ENCODE measurements at places on chromosomes 5 and 9.

DNA sequence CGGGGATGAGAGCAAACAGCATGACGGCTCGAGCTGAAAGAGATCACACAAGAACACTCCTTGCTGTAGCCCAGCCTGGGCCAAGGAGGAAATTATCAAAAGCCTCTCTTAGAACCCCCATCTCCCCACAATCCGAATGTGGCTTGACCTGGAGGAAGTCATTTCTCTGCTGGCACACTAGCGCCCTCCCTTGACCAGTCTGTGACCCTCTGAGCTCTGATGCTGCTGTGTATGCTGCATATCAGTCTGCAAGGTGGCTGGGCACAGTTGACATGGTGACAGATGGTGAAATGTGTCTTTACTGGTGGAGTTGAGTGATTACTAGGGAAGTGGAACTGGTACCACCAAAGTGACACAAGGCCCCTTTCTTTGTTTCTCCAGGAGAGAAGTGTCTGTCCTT lies 3.3 kb downstream of the SLC46A2 start:
- H3K27me3 ChIP-seq = no peaks in the 10 kb centered on the region
- H3K4me1 ChIP-seq = no peaks in the 10 kb centered on the region
- DNase-seq = no peak
- no peak overlapping the region for H3K4me3 ChIP-seq

- no peaks in the 10 kb centered on the region for H3K4me1 ChIP-seq
- H3K27ac ChIP-seq = no peak overlapping the region
- no peaks in the 10 kb centered on the region for H3K36me3 ChIP-seq
- no peak overlapping the region for H3K4me3 ChIP-seq
- no peaks in the 10 kb centered on the region for H3K27me3 ChIP-seq
- no peak for DNase-seq
Measured at GRCh38 chr9:119968836-119969707, 599.8 kb upstream of the BRINP1 start.

- H3K4me3 ChIP-seq = no peak overlapping the region
- no peak for DNase-seq
- H3K4me1 ChIP-seq = peaks cover 7% of the 10 kb centered on the region
Measured at GRCh38 chr5:172637740-172638139, 3.3 kb upstream of the NEURL1B start.

DNA sequence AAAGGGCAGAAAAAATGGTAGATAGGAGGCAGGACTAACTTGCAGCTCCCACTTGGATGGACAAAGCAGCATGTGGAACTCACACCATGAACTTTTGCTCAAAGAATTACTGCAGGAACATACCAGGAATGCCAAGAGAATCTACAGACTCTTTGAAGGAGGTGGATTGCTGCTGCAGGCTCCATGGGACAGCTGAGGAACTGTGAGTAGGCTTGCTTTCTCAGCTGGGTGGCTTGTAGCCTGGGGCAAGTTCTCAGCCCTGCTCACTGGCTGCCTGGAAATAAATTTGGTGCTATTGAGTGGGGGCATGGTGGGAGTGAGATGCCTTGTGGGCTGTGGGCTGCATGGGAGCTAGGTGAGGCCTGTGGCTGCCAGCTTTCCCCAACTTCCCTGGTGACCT lies 574.5 kb downstream of the PRELID2 start:
- DNase-seq = no peak
- H3K4me1 ChIP-seq = no peaks in the 10 kb centered on the region
- no peak overlapping the region for H3K4me3 ChIP-seq
- no peak overlapping the region for H3K27ac ChIP-seq

DNA sequence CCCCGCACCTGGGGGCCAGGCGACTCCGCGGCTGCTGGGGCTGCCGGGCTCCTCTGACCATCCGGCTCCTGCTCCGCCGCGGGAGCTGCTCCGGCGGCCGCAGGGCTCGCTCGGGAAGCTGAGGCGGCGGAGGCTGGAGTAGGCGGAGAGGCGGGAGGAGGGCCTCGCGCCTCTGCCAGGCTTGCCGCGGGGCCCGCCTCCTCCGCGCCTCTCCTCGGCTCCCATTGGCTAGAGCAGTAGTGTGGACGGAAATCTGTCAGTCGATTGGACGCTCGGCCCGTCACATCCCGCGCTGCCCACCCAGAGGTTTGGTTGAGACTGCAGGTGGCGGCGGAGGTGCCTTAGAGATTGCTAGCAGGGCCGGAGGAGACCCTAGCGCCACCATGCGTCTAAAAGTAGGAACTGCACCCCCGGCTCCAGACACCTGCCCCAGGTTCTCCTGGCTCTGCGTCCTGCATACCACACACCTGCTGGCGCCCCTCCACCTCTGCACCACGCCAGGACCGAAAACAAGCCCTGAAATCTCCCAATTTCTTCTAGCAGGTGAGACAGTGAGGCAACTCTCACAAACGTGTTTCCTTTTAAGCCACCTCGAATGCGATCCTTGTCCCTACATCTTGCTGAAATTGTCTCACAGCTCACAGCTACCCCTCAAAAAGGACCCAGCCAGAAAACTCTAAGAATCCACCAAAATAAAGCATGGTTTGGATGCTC lies at the start of gene SCAI:
Gene SCAI, minus strand, starts transcription at position 152 of the 714 bp plus-strand sequence. Its CDS starts 91 bp downstream, at position 61.
- no peak within 1 kb of the TSS for H3K4me3 ChIP-seq
- H3K27me3 ChIP-seq = no peaks in the 10 kb centered on the region
- peak; percentile 97 for DNase-seq
- H3K27ac ChIP-seq = peak within 1 kb of the TSS; percentile 16
- H3K4me1 ChIP-seq = peaks cover 22% of the 10 kb centered on the region

DNA sequence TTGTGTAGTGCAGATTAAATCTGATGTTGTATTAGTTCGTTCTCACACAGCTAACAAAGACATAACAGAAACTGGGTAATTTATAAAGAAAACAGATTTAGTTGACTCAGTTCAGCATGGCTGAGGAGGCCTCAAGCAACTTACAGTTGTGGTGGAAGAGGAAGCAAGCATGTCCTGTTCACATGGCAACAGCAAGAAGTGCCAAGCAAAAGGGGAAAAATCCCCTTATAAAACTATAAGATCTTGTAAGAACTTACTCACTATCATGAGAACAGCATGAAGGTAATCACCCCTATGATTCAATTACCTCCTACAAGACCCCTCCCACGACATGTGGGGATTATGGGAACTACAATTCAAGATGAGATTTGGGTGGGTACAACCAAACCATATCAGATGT lies 238.6 kb upstream of the PRR16 start:
- no peaks in the 10 kb centered on the region for H3K4me1 ChIP-seq
- H3K4me3 ChIP-seq = no peak overlapping the region
- no peaks in the 10 kb centered on the region for H3K27me3 ChIP-seq
- H3K27ac ChIP-seq = no peak overlapping the region
- no peak for DNase-seq

DNA sequence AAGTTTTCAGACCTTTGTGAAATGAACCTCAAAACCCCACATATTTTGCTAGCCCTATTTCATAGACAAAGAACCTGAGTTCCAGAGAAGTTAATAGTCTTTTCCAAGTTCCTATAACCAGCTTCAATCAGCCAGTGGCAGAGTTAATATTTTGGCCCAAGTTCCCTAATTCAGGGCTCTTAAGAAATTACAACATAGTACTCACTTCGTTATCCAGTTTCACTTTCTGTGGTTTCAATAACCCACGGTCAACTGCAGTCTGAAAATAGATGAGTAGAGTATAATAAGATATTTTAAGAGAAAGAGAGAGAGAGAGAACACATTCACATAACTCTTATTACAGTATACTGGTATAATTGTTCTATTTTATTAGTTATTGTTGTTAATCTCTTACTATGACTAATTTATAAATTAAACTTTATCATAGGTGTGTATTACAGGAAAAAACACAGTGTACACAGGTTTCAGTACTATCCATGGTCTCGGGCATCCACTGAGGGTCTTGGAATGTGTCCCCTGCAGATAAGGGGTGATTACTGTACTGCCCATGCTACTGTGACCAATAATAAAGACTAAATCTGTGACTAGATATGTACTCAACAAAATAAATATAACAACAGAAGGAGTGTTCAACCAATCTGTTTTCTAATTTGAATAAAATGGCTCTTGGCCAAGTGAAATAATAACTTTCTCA lies 9.3 kb upstream of the MYOT start:
- no peaks in the 10 kb centered on the region for H3K27me3 ChIP-seq
- DNase-seq = no peak
- no peaks in the 10 kb centered on the region for H3K4me1 ChIP-seq

DNA sequence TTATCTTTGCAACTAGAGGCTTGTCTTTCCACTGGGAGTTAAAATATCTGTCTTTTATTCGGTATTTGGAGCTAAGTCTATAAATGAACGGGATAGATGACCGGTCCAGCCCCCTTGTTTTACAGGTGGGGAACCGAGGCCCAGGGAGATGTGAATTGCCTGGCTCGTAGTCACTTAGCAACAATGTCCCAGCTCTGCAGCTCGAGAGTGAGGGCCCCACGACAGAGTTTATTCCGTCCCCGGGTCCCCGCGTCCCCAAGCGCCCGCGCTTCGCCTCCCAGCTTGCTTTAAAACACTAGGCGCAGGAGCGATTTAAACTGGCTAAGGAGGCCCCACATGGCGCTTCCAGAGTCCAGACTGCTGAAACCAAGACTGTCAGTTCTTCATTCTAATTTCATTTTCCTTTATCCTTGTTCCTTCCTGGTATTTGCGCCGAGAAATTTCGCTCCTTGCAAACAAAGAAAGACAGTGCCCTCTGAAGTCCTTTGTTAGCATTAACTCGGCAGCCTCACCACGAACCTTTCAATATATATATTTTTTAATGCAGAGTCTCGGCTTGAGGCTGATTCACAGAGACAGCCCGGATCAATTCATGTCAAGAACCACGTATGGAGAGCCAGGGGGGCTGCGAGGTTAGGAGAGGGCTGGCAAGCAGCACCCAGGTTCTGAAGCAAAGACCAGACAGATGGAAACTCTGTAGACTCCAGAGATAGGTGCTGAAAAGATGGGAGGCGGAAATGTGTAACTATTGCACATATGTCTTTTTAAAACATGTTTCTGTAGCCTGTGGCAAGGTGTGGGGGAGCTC lies 1.4 kb upstream of the ENC1 start:
- H3K27ac ChIP-seq = no peak overlapping the region
- no peaks in the 10 kb centered on the region for H3K27me3 ChIP-seq
- no peak overlapping the region for H3K4me3 ChIP-seq

DNA sequence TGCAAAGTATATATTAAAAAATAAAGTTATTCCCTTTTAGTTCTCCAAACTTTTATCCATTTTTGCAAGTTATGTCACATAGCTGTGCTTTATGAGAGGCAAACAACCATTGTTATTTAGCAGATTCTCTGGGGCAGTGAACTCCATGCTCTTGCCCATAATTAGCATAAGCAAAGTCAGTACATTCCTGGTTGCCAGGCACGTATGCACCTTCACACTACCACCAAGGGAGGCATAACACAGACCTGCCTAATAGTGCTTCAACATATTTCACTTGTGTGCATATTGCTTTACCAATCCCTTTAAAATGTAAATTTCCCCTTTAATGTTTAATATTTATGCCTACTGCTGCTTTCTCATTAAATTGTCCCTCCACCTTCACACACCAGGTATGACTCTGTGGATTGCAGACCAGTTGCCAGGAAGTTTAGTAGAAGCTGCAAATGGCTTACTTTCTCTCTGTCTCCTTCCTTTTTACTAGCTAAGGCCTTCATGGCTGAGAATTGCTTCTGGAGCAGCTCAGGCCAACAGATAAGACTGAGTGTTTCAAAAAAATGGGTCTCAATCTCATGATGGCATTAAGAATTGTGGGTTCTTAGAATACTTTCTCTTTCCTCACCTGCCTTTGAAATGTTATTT lies 388.2 kb downstream of the PRR16 start:
- H3K27me3 ChIP-seq = no peaks in the 10 kb centered on the region
- H3K4me1 ChIP-seq = no peaks in the 10 kb centered on the region
- no peak overlapping the region for H3K27ac ChIP-seq
- no peak for DNase-seq
- no peak overlapping the region for H3K4me3 ChIP-seq

DNA sequence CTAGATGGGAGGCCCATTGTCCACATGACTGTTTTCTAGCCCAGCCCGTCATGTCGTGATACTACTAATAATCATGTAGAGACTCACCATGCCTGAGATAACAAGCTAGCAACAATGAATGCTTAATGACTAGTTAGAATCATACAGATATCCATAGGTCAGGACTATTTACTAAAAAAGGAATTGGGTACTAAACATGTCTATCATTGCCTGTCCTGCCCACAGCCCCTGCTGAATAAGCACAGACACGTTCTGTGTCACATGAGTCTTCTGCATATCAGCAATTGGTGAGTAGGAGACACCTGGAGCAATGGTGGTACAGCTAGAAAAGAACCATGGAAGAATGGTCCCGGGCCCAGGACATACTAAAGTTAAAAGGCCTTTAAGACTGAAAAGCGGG lies 18.0 kb downstream of the FRRS1L start:
- H3K27ac ChIP-seq = no peak overlapping the region
- H3K4me1 ChIP-seq = peaks cover 1% of the 10 kb centered on the region
- H3K4me3 ChIP-seq = no peak overlapping the region
- no peak for DNase-seq
- H3K27me3 ChIP-seq = no peaks in the 10 kb centered on the region
- H3K36me3 ChIP-seq = no peaks in the 10 kb centered on the region

DNA sequence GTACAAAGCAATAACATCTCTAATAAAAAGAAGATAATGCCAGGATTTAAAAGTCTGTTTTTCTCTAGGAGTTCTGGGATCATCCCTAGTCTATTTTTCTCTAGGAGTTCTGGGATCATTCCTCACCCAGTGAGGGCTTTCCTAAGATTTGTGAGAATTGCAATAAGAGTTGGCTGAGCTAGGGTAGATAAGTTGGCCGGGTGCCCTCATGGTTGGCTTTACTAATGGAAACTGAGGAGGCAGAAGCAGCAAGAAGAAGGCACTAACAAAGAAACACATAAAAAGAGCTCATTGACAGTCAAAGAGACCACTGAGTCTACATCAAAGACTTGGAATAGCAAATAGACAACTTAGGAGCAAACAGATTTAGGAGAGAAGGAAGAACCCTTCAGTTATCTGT lies 4.2 kb downstream of the SLC1A3 start:
- no peak overlapping the region for H3K4me3 ChIP-seq
- no peak overlapping the region for H3K27ac ChIP-seq
- H3K36me3 ChIP-seq = no peaks in the 10 kb centered on the region
- DNase-seq = no peak
- H3K4me1 ChIP-seq = peaks cover 14% of the 10 kb centered on the region

DNA sequence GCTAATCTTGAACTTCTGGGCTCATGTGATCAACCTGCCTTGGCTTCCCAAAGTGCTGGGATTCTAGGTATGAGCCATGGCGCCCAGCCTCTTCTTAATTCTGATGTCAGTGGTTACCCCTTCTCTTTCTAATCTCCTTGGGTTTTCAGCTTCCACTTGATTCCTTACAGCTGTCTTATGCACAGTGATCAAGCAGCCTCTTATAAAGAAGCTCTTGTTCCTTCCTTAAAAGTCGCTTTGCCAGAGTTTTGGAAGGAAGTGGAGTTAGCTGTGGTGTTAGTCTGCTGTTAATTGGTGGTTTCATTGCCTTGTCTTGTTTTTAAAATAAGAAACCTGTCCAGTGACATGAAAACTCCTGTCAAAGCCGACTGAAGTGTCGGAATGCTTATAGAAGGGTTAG lies 128.1 kb upstream of the CACNA1B start:
- no peak overlapping the region for H3K4me3 ChIP-seq
- no peak for DNase-seq
- H3K27ac ChIP-seq = no peak overlapping the region
- peaks cover 7% of the 10 kb centered on the region for H3K4me1 ChIP-seq
- H3K36me3 ChIP-seq = peaks cover 36% of the 10 kb centered on the region
- H3K27me3 ChIP-seq = no peaks in the 10 kb centered on the region

Data from CD4-positive, alpha-beta memory T cell (primary cell).